ENCODE measurements at places on chromosomes 5 and 9.
A peak's percentile ranks its signal among the peaks of the same experiment; 100 is the strongest.

GRCh38 chr9:72931437-72931836 is 21.4 kb downstream of the ALDH1A1 start:
- DNase-seq, result no peak

- no peak for DNase-seq
These were observed 48.6 kb downstream of the SHB start for GRCh38 chr9:38020151-38021076.

DNA sequence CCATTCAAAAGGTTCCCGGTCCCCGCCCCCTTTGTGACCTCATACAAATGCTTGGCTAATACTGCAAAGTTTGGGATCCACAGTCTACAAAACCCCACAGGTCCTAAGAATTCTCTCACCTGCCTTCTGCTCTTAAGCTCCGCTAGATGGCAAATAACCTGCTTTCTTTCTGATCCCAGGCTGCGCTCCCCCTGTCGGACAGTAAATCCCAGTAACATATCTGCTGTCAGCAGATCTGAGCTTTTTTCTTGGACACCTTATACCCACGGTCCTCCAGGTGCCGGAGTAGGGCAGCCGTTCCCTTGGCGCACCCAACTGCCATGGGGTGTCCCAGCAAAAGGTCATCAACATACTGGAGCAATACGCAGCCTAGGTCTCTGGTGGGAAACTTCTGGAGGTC is 39.0 kb upstream of the PPP1R26 start:
- DNase-seq, result no peak

DNA sequence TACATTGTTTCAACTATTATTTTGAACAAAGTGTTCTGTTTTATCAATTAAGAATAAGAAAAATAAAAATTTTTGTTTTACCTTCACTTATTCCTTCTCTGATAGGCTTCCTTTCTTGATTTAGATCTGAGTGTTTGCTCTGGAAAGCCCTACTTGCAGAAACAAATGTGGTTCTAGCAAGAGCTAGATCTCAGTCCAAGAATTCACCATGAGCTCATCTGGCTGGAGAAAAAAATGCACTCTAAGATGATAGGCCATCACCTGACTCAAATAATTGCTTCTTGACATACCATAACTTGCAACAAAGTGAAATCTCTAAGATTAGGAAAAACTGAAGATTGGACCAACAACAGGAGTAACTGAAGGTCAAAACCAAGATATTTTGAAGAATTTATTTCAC is 6.3 kb upstream of the RLN2 start:
- DNase-seq, result no peak

- DNase-seq, result no peak
These were observed 83.7 kb downstream of the C5orf15 start for GRCh38 chr5:133884569-133885311.

- no peak for DNase-seq
These were observed 102.2 kb upstream of the ITGA1 start for GRCh38 chr5:52685566-52685965.

- no peak for DNase-seq
These were observed 54.4 kb downstream of the KCNN2 start for GRCh38 chr5:114416254-114416653.

DNA sequence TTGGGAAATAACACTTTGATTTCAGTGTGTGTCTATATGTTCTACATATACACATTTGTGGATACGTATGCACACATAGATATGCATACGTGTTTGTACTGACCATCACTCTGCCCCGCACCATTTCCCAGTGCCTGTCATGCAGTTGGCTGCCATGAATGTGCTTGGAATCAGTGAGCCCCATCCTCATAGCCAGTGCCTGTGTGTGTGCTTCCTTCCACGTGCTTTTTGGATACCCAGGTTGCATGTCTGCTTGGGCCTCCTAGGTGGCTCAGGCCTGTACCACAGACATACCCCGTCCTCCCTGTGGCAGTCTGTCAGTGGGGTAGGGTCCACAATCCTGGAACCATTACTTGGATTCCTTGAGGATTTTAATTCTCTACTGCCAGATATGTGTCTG is 243.6 kb downstream of the FANCC start:
- DNase-seq, result no peak

DNA sequence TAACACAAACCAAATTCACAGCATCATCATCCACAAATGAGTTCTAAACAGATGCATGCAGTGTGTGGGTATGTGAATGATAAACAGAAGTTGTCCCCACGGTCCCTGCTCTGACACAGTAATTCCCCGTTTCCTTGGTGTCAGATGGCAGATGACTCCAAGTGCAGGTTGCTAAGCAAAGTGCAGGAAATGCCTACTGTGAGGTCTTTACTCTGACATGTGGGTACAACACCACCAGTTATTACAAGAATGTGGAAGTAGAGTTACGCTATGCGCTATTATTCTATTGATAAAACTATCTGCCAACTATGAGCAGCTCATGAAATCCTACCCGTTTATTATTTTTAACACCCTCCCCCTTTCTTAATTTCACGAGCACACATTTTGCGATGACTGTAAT is 448.9 kb downstream of the BNC2 start:
- no peak for DNase-seq

GRCh38 chr5:102758576-102758975 is 3.5 kb downstream of the PAM start:
- DNase-seq, result no peak

DNA sequence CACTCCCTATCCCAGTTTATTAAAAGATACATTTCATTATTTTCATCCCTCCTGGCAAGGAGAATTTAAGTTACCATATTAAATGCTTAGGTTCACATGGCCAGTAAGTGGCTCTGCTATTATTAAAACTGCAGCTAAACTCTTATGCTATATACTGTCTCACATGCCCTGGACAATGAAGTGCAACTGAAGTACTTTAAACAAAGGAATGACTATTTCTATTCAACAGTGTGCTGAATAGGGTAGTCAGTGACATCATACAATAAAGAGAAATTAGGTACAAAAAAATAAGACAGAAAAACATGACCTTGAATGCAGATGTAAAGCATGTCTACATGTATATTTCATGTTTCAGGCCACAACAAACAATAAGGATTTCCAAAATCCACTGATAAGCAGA is 282.6 kb upstream of the SMC2 start:
- DNase-seq, result no peak

DNA sequence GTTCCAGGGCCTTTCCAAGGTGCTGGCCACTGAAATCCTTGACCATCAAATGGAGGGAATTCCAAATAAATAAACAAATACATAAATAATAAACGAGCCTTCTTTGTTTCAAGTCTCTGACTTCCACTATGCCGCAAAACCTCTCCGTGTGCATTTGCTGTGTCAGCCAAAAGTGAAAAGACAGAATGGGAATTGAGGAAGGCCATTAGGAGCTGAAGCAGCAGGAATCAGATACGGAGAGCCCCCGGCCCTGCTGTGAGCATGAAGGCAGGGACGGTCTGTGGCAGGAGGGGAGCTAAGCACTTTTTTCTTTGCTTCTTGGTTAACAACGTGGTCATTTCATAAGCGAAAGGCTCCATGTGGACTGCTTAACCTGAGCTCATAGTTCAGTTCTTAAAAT is 26.1 kb downstream of the PLPPR1 start:
- DNase-seq, result peak; percentile 13

- no peak for DNase-seq
These were observed 650.5 kb downstream of the ACTL7B start for GRCh38 chr9:108205276-108205675.

GRCh38 chr5:21159510-21160059 is 1171.6 kb upstream of the CDH18 start:
- no peak for DNase-seq

- peak; percentile 21 for DNase-seq
These were observed 29.5 kb upstream of the LHFPL2 start for GRCh38 chr5:78677777-78678668.

GRCh38 chr5:4384649-4385048 is 755.5 kb upstream of the ADAMTS16 start:
- DNase-seq, result no peak

GRCh38 chr5:9284781-9285307 is 261.0 kb downstream of the SEMA5A start:
- no peak for DNase-seq

DNA sequence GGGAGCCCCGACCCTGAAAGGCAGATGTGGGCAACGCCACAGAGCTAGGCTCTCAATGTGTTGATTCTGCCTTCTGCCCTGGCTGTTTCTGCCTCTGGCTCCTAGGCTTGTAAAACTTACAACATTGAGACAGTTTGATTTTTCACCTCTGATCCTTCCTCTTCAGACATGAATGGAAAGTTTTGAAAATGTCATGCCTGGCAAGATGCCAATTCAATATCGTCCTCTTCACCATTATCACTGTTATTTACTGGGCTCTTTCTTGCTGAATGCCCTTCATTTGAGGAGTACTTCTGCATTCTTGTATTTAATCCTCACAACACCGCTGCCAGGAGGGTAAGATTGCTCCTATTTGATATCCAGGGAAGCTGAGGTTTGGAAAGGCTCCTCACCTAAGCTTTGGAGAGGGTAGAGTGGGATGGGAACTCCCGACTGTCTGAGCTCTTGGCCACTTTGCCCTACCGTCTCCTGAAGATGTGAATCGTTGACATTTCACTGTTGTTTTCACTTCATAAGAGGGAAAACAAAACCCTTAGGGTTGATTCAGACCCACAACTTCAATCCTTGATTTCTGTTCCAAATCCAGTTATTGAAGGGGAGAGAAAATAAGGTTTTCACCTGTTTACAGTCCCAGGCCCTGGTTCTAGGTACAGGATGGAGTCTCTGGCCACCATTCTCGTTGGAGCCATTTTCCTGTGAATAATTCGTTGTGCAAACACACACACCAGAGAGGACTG is 12.7 kb upstream of the FGF1 start:
- no peak for DNase-seq

DNA sequence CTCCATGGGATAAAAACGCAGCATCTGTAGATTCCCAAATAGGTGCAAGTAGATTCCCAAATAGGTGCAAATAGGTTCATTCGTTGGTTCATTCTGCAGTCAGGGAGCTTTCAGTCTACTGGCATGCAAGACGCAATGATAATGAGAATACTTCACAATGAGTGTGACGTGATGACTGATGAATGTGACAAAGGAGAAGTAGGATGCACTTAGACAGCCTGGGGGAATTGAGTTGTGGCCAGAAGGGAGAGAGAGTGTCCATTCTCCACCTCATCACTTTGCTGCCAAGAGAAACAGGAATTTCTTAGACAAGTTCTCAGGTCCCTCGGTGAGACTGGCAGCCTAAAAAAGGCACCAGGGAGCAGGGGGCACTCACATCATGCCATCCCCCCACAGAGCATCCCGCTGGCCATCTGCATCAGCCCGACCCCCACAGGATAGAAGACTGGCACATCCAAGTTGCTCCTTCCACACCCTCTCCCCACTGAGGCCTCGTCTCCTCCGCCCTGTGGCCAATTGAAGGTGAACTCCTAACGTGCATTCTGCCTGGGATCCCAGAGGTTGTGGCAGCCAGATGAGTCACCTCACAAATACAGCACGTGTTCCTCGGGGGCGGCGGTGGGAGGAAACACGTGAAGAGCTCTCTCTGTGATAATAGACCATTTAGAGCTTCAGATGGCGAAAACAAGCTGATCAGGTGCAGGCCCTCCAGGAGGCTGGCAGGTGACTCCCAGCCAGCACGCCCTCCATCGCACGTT is 19.9 kb upstream of the KCNIP1 start:
- no peak for DNase-seq

DNA sequence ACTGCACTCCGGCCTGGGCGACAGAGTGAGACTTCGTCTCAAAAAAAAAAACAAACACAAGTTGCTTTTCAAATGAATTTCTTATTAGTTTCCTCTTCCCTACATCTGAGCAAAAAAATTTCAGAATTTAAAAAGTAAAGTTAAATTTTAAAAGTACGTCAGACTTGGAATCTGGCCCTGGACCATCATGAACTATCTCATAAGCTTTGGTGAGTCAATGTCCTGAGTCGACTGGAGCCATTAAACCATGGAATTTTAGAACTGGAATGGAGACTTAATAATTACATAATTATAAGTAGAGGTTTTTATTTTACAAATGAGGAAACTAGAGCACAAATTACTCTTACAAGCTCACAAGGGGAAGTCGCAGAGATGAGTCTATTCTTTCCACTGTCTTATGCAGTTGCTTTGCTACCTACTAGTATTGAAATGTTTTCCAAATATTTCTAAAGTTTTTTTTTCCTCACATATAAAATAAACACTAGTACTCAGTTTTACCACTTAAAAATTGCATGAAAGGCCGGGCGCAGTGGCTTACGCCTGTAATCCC is 98.0 kb upstream of the ZNF608 start:
- DNase-seq, result no peak

- no peak for DNase-seq
These were observed 2.1 kb upstream of the CAMK2A start for GRCh38 chr5:150291388-150292385.

- DNase-seq, result no peak
These were observed 19.2 kb downstream of the WNK2 start for GRCh38 chr9:93203026-93203717.

DNA sequence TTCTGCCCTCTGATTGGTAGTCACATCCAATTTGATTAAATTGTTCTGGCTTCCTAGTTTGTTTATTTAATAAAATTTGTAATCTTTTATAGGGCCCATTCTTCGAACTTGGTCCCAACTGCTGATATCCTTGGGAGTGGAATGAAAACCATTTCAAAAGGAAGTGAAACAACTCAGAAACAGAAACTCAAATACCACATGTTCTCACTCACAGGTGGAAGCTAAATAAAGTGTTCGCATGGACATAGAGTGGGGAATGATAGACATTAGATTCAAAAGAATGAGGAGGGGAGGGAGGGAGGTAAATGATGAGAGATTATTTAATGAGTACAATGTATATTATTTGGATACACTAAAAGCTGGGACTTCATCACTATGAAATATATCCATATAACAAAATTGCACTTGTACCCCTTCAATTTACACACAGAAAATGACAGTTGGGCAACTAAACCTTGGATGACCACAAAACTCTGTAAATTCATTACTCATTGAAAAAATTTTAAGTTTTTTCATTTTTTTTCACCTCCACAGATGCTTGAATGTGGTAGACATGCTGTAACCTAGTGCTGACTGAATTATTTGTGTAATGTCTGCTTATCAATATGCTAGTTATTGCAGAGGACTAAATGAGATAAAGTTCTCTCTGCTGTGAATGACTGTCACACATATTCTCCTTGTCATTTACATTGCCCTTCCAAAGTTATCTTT is 16.0 kb downstream of the ATP10B start:
- no peak for DNase-seq

DNA sequence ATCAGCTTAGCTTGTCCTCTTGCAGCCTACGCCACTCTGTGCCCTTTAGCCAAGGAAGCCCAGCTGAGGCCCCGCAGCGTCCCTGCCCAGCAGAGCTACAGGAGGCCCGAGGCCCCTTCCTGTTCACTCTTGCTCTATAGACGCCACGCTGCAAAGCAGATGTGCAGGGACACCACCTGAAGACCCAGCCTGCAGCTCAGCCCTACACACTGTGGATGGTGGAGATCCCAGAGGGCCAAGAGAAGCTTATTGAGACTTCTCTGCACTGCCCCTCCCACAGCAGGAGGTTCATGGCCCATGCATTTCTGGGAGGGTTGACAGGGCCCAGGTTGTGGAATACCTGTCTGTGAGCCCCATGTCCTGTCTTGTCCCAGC is 33.6 kb downstream of the IRF1 start:
- no peak for DNase-seq

- no peak for DNase-seq
These were observed 8.5 kb downstream of the GRHPR start for GRCh38 chr9:37430841-37431597.

- DNase-seq, result no peak
These were observed 46.7 kb upstream of the TBC1D9B start for GRCh38 chr5:179954434-179954833.

GRCh38 chr9:107260437-107261081 is 22.5 kb upstream of the RAD23B start:
- DNase-seq, result no peak

Measured in NCI-H446 (cell line).